Bronchus fibroblast of lung (primary cell): ENCODE measurements at places on chromosomes 13 and 19. TPM values are rescaled to one million over a fixed set of nuclear protein-coding genes. Genes with fewer than 3 reads are reported as not detected.

Gene CEACAM4
- total RNA-seq: not detected in 2 replicates

Gene ZNF573
- total RNA-seq: 2.2 and 3.7 TPM in 2 replicates

Gene ATP1A3
- 0.15 and 0.17 TPM in 2 replicates for total RNA-seq

Gene GJA3
- 0.30 and 0.34 TPM in 2 replicates for total RNA-seq

Gene ZNF415
- total RNA-seq: 1.8 and 2.7 TPM in 2 replicates

Gene LIN7B
- total RNA-seq: 4.7 and 5.2 TPM in 2 replicates

Gene SNRPD2
- 355 and 375 TPM in 2 replicates for total RNA-seq

Gene LAIR1
- total RNA-seq: not detected in 2 replicates

Gene ZNF99
- not detected in 2 replicates for total RNA-seq

Gene UBE2L5
- total RNA-seq: not detected in 2 replicates

Gene IGFL1
- total RNA-seq: not detected in 2 replicates

Gene TMEM150B
- not detected in 2 replicates for total RNA-seq

Gene NRTN
- total RNA-seq: 0.15 TPM in 1 of 2 replicates, not detected in the other

Gene KLK14
- not detected in 2 replicates for total RNA-seq

Gene ARHGAP35
- total RNA-seq: 20.0 and 20.1 TPM in 2 replicates

Gene RGL3
- total RNA-seq: not detected in 2 replicates

Gene UQCR11
- total RNA-seq: 97.7 and 103 TPM in 2 replicates

Gene CCDC70
- total RNA-seq: not detected in 2 replicates

Gene CALR3
- total RNA-seq: not detected in 2 replicates

Gene C19orf73
- total RNA-seq: 2.2 and 3.3 TPM in 2 replicates

Gene STRN4
- 65.7 and 76.3 TPM in 2 replicates for total RNA-seq

Gene RNF113B
- total RNA-seq: not detected in 2 replicates

Gene SLC7A10
- not detected in 2 replicates for total RNA-seq

Gene ANGPTL8
- not detected in 2 replicates for total RNA-seq

Gene BIVM
- total RNA-seq: 15.6 and 19.2 TPM in 2 replicates

Gene CD79A
- total RNA-seq: under 0.01 and 0.45 TPM in 2 replicates

Gene BST2
- total RNA-seq: 1.6 TPM in 1 of 2 replicates, not detected in the other

Gene ZNF540
- total RNA-seq: 0.30 and 0.50 TPM in 2 replicates

Gene CFD
- 7.0 and 7.6 TPM in 2 replicates for total RNA-seq

Gene POLR1G
- 7.9 and 9.6 TPM in 2 replicates for total RNA-seq

Gene NOTCH3
- 3.0 and 3.1 TPM in 2 replicates for total RNA-seq

Gene MBD3L3
- total RNA-seq: not detected in 2 replicates

Gene ZNF730
- total RNA-seq: 4.0 and 7.1 TPM in 2 replicates

Gene F10
- total RNA-seq: 9.4 and 12.0 TPM in 2 replicates

Gene SPRED3
- 0.84 and 1.5 TPM in 2 replicates for total RNA-seq

Gene CYP4F2
- total RNA-seq: not detected in 2 replicates

Gene C1QTNF9B
- 0.74 TPM in 1 of 2 replicates, not detected in the other for total RNA-seq

Gene APBA3
- total RNA-seq: 19.2 and 19.8 TPM in 2 replicates

Gene IL17D
- 0.89 and 1.0 TPM in 2 replicates for total RNA-seq

Gene PDE4C
- not detected in 2 replicates for total RNA-seq

Gene TBC1D4
- total RNA-seq: 9.1 and 13.5 TPM in 2 replicates

Gene APLP1
- total RNA-seq: 2.4 and 5.9 TPM in 2 replicates

Gene CACNG8
- total RNA-seq: under 0.01 TPM in 1 of 2 replicates, not detected in the other

Gene CNN1
- total RNA-seq: 9.1 and 9.2 TPM in 2 replicates

Gene SYDE1
- total RNA-seq: 56.2 and 60.7 TPM in 2 replicates

Gene ZNF829
- 1.6 and 1.7 TPM in 2 replicates for total RNA-seq

Gene SIX5
- total RNA-seq: 12.6 and 15.3 TPM in 2 replicates

Gene TOMM40
- 82.2 and 93.8 TPM in 2 replicates for total RNA-seq

Gene SULT2A1
- not detected in 2 replicates for total RNA-seq
